ENCODE measurements at places on chromosomes 5 and 9. TPM values are rescaled to one million over a fixed set of nuclear protein-coding genes. Genes with fewer than 3 reads are reported as not detected.

DNA sequence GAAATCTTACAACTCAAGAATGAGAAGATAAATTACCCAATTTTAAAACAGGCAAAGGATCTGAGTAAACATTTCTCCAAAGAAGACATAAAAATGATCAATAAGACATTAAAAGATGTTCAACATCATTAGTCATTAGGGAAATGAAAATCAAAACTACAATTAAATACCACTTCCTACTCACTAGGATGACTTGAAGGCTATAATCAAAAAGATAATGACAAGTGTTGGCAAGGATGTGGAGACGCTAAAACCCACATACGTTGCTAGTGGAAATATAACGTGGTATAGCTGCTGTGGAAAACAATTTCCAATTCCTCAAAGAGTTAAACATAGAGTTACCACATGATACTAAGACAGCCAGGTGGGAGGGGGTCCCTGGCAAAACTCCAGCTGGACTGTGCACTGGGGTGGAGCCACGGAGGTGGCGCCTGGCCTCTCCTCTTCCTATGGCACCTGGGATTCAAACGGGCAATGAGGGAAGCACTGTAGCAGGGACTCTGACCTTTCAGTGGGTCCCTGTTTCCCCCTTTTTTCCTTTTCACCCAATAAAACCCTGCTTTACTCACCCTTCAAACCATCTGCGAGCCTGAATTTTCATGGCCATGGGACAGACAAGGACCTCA is 5.9 kb downstream of the ARSB start:
- no peaks in the 10 kb centered on the region for H3K36me3 ChIP-seq
- no peaks in the 10 kb centered on the region for H3K4me1 ChIP-seq
- no peak overlapping the region for H3K4me3 ChIP-seq
- H3K27me3 ChIP-seq, result no peaks in the 10 kb centered on the region

Gene RBM18
- 63.8 TPM for total RNA-seq

Gene BARHL1
- not detected for total RNA-seq

DNA sequence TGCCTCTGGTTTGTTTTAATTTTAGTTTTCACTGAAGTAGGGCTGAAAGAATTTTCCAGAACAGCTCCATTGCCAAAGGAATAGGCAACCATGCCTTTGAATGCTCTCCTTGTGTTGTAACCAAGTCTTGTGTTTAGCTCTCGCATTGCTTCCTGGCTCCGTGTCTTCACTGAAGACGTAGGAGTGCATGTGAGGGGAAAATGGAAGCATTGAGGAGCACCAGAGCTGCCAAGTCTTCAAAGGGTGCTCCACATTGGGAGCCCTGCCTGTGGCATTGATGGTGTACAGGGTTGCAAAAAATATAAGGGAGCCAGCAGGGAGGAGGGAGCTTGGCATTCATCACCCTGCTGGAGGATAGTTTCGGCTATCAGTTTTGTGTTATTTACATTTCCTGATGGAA is 86.6 kb downstream of the NTRK2 start:
- no peaks in the 10 kb centered on the region for H3K4me1 ChIP-seq
- H3K36me3 ChIP-seq, result no peaks in the 10 kb centered on the region
- H3K4me3 ChIP-seq, result no peak overlapping the region
- no peak for DNase-seq

DNA sequence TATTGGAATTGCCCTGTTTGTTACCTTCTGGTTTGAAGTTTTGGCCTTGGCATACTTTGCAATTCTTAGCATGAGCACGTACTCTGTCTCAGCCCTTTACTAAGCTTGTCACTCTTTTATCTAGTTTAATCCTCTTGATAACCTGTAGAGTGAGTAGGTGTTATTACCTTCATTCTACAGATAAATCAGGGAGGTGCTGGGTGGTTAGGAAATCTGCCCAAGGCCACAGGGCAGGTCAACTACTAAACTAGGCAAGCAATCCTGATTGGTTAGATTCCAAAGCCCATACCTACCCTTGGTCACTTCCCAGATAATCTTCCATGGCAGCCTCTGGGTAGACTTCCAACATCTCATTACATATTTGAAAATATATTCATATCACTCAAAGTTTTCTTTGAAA is 65.7 kb downstream of the PCSK5 start:
- peaks cover under 1% of the 10 kb centered on the region for H3K36me3 ChIP-seq
- DNase-seq, result no peak
- H3K4me1 ChIP-seq, result peaks cover 9% of the 10 kb centered on the region
- no peaks in the 10 kb centered on the region for H3K27me3 ChIP-seq
- no peak overlapping the region for H3K27ac ChIP-seq
- H3K4me3 ChIP-seq, result no peak overlapping the region

DNA sequence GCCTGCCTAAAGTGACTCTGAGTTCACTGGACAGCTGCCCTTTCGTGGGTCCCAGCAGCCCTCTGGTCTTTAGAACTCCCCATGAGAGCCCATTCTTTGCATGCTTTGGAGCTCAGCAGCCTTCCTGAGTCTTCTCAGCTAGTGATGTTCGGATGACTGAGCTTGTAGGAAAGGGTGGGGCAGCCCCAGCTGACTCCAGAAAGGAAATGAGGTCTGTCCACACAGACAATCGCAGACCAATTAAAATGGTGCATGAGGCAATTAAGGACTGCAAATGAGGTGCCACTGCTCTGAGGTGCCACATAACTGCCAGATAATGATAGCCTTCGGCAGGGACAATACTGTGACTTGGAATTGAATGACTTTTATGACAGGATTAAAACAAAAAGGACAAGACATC is 25.4 kb upstream of the TOMM5 start:
- no peak for DNase-seq
- no peaks in the 10 kb centered on the region for H3K27me3 ChIP-seq
- no peaks in the 10 kb centered on the region for H3K36me3 ChIP-seq
- H3K4me1 ChIP-seq, result no peaks in the 10 kb centered on the region

DNA sequence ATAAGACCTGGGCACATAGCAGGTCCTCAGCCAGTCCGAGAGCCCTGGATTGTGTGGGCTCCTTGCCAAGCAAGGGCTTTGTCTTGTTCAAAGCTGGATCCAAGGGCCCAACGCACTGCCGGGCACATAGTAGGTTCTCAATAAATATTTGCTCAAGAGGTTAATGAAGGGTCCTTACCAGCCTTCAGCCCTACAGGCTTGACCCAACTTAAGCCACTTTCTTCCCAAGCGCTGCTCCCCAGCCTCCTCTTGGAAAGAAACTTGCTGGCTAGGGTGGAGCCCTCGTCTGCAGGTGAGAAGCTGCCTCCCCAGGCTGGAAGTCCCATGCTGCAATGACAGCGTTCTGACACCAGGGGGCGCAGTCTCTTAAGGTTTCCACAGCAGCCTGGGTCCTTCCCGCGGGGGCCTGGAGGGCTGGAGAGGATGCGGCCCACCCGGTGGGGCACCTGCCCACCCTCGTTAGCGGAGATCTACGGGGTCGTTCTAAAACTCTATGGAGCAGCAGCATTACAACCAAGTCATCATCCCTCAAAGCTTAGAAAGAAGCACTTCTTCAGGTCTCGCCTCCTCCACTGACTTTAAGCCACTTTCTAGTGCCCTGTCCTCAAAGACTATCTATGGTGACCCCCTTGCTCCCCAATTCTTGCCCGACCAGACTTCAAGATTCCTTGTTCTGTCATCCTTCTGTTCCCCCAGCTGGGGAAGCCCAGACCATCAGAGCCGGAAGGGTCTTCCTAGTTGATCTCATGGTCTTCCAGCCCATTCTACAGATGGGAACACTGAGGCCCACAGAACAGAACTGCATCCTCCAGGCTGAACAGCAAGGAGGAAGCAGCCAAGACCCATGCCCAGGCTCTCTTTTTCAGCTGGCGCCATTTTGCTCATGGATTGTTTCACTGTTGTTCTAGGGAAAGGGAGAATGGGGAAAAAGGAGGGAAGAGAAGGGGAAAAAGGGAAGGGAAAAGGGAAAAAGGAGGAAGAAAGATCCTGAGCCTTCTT is 115.4 kb downstream of the LHX2 start:
- no peaks in the 10 kb centered on the region for H3K27me3 ChIP-seq
- peak; percentile 82 for DNase-seq
- H3K36me3 ChIP-seq, result no peaks in the 10 kb centered on the region
- no peak overlapping the region for H3K27ac ChIP-seq

Gene RNF20
- 47.7 TPM for total RNA-seq

DNA sequence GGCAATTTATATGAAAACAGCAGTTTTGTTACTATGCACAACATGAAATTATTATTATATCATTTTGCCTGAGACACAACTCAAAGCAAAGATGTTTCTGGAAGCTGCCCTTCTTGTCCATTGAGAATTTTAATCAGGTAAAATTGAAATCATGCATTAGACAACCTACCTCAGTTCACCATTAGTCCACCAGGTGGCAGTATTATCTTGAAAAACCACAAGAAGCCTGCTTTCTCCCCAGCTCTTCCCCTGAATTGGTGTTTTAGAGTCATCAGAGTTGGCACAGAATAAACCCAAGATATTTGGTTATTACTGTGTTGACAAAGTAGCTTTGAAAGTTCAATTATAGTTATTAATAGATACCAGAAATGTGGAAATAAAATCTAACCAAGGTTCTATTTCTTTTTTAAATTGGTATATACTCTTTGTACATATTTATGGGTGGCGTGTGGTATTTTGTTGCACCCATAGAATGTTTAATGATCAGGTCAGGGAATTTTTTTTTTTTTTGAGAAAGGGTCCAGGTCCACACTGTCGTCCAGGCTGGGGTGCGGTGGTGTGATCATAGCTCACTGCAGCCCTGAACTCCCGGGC is 25.7 kb downstream of the UTP15 start:
- no peaks in the 10 kb centered on the region for H3K4me1 ChIP-seq
- no peak overlapping the region for H3K4me3 ChIP-seq
- DNase-seq, result peak; percentile 66
- no peak overlapping the region for H3K27ac ChIP-seq
- no peaks in the 10 kb centered on the region for H3K36me3 ChIP-seq
- H3K27me3 ChIP-seq, result no peaks in the 10 kb centered on the region

DNA sequence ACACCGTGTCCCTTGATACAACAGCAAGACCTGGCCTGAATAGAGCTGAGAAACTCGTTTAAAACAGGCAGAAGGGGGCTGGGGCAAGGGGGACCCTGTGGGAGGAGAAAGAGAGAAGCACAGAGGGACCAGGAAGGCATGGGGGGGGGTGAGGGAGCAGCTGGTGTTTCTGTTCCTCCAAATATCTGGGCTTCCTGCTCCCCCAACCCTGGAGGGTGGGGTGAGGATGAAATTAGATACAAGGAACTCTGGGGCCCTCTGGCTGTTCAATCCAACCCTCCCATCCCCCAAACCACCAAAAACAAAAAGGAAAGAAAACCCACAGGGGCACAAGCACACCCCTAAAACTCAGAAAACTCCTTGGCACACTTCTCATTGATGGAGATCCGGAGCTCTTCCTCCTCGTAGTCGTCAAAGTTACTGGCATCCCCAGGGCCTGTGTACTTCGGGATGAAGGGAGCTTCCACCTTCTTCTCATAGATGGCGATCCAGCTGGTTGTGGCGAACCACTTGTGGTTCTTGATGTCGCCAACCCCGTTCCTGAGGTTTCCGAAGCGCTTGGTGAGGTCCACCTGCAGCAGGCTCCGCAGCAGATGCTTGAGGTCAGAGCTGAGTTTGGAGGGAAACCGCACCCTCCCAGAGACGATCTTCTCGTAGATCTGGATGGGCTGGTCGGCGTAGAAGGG is 1.1 kb downstream of the PRKACG start:
- DNase-seq, result no peak
- H3K4me1 ChIP-seq, result no peaks in the 10 kb centered on the region
- H3K4me3 ChIP-seq, result no peak overlapping the region
- no peaks in the 10 kb centered on the region for H3K36me3 ChIP-seq

DNA sequence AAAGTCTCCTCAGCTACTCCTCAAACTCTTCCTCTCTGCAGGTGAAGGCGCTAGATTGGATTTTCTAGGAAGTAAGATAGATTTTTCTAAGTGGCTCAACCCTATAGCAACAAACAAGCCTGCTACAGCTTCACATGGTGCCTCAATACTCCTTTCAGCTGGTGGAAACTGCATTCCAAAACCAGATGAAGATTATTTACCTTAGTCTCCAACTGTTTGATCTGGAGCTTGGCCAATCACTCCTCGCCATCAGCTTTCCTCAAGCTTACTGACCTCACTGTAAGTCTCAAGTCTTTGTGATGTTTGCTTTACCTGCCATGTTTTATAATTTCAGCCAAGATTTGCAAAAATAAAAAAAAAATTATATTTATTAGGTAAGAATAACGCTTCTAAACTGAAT is 622.4 kb downstream of the CHSY3 start:
- H3K4me1 ChIP-seq, result no peaks in the 10 kb centered on the region
- H3K36me3 ChIP-seq, result no peaks in the 10 kb centered on the region
- no peak overlapping the region for H3K27ac ChIP-seq
- H3K27me3 ChIP-seq, result no peaks in the 10 kb centered on the region
- H3K4me3 ChIP-seq, result no peak overlapping the region

GRCh38 chr9:14345354-14346230 is 31.7 kb upstream of the NFIB start:
- no peaks in the 10 kb centered on the region for H3K4me1 ChIP-seq
- no peak for DNase-seq
- H3K27me3 ChIP-seq, result no peaks in the 10 kb centered on the region
- no peak overlapping the region for H3K4me3 ChIP-seq
- no peaks in the 10 kb centered on the region for H3K36me3 ChIP-seq
- H3K27ac ChIP-seq, result peak overlapping the region; percentile 11

Gene BSPRY
- total RNA-seq, result not detected

DNA sequence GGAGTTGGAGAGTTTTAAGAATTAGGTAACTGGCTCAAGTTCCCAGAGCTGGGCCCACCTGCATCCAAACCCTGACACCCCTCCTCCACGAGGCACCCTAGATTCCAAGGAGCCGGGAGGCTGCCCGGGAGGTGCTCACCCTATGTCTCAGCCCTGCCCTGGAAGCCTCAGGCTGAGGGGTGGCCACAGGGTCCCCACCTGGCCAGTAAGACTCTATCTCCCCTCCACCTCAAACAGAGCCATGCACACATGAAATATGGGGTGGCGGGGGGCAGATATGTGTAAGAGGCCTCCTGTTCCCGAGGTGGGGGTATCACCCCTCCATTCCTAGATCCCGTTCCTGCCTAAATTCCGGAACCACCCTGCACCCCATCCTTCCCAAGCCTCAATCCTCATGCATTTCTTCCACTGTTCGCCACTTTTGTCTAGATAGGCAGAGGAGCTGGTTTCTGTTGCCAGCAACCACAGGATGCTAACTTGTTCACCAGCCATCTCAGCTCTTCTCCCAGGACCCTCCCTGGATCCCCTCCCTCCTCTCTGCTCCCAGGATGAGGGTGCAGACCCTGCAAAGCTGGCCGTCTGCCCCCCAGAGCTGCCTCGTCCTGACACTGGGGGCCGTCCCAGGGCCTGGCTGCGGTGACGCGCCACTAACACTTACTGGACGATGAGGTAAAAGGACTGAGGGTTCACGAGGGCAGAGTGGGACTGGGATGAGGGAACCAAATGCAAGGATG is 44.1 kb downstream of the COL23A1 start:
- H3K27me3 ChIP-seq, result no peaks in the 10 kb centered on the region
- no peak overlapping the region for H3K27ac ChIP-seq
- DNase-seq, result no peak

Gene TMEM174
- not detected for total RNA-seq

All from ascending aorta (tissue), 2 donors.